Right atrium auricular region (tissue), 2 donors: ENCODE measurements at places on chromosomes 4 and X. TPM values are rescaled to one million over a fixed set of nuclear protein-coding genes. Genes with fewer than 3 reads are reported as not detected.

Gene CFP
- 6.3 TPM for total RNA-seq

Gene ARMCX5
- total RNA-seq: 7.9 TPM

Gene AR
- 9.1 TPM for total RNA-seq

Gene NOX1
- total RNA-seq: 0.82 TPM

Gene MAGEE2
- total RNA-seq: not detected
